ENCODE measurements at places on chromosomes 13 and 19. TPM values are rescaled to one million over a fixed set of nuclear protein-coding genes. Genes with fewer than 3 reads are reported as not detected.

The C13orf42 gene
- 0.09 TPM for total RNA-seq

The ZNF112 gene
- total RNA-seq: 8.9 TPM

The SLC7A9 gene
- 0.22 TPM for total RNA-seq

The RFX1 gene
- 1.8 TPM for total RNA-seq

The MBD3L2 gene
- not detected for total RNA-seq

The PODNL1 gene
- 0.09 TPM for total RNA-seq

The RDH8 gene
- total RNA-seq: not detected

DNA sequence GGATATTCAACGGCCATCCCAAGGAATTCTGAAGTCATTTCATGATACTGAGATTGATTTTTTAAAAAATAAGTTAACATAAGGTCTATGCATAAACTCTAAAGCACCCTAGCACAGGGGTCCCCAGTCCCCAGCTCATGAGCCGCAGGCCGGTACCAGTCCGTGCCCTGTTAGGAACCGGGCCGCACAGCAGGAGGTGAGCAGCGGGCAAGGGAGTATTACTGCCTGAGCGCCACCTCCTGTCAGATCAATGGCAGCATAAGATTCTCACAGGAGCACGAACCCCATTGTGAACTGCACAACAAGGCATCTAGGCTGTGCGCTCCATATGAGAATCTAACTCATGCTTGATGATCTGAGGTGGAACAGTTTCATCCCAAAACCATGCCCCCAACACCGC, 31.0 kb downstream of the RCBTB1 start:
- DNase-seq: no peak

- DNase-seq: no peak
Measured at GRCh38 chr13:102648046-102648445, 46.8 kb downstream of the METTL21C start.

DNA sequence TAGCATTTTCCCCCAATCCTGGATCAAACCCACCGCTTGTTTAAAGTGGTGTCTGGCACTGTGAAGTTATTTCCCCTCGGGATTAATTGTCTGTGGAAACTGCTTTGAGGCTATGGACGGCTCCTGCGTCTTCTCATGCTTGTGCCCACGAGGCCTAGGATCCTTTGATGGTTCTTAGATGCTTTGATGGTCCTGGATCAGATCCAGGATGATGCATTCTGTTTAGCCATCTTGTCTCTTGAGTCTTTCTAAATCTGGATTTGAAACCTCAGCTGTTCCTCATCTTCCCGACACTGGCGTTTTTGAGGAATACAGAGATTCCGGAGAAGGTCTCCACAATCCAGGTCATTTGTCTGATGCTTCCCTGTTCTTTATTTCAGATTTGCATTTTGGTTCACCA, 36.1 kb upstream of the USP29 start:
- no peak for DNase-seq

DNA sequence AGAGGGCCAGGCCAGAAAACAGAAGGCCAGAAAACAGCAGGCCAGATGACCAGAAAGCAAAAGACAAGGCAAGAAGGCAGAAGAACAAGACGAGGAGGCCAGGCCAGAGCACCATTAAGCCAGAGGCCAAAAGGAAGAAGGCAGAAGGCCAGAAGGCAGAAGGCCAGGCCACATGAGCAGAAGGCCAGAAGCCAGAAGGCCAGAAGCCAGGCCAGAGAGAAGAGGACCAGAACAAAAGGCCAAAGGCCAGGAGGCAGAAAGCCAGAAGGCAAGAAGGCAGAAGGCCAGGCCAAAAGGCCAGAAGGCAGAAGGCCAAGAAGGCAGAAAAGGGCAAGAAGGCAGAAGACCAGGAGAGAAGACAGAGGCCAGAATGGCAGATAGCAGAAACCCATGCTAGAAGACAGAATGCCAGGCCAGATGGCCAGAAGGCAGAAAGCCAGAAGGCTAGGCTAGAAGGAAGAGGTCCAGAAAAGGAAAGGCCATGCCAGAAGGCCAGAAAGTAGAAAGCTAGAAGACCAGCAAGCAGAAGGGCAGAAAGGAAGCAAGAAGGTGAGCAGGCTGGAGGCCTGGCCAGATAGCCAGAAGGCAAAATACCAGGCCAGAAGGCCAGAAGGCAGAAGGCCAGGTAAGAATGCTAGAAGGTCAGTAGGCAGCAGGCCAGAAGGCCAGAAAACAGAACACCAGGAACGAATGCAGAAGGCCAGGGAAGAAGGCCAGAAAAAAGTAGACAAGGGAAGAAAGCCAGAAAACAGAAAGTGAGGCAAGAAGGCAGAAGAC, 187.6 kb downstream of the TUBA3C start:
- DNase-seq: no peak

DNA sequence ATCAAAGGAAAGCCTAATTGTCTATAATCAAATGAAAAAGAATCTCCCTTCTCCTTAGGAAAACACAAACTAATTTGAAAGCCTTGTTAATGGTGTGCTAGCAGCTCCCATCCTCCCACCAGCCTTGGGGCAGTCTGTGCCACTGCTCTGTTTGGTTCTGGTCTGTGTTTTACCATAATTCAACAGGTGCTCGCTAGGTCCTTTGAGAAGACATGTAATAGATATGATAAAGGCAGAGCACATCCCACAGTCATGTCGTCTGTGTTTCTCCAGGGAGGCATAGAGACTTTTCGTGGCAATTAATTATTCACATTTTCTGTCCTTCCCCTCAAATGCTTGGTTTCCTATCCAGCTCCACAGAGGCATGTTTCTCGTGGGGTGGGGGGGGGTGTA, 23.8 kb downstream of the FAM124A start:
- no peak for DNase-seq

DNA sequence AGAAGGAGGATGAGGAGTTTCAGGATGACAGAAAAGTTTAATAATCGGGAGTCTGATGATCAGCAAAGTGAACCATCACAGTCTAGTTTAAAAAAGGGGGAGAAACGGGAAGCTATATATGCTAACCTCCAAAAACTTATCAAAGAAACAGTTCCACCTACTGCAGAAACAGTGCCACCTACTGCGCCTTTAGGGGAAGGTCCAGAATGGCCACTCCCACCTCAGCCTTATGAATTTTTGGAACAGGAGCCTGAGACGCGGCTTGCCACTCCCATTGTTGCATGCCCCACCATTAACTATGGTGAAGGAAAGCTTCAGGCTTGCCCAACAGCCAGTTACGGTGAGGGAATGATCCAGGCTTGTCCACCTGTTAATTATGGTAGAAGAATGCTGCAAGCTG, 929.0 kb downstream of the SLITRK6 start:
- no peak for DNase-seq

GRCh38 chr13:91079176-91079575, 268.3 kb upstream of the MIR17HG start:
- DNase-seq: no peak

DNA sequence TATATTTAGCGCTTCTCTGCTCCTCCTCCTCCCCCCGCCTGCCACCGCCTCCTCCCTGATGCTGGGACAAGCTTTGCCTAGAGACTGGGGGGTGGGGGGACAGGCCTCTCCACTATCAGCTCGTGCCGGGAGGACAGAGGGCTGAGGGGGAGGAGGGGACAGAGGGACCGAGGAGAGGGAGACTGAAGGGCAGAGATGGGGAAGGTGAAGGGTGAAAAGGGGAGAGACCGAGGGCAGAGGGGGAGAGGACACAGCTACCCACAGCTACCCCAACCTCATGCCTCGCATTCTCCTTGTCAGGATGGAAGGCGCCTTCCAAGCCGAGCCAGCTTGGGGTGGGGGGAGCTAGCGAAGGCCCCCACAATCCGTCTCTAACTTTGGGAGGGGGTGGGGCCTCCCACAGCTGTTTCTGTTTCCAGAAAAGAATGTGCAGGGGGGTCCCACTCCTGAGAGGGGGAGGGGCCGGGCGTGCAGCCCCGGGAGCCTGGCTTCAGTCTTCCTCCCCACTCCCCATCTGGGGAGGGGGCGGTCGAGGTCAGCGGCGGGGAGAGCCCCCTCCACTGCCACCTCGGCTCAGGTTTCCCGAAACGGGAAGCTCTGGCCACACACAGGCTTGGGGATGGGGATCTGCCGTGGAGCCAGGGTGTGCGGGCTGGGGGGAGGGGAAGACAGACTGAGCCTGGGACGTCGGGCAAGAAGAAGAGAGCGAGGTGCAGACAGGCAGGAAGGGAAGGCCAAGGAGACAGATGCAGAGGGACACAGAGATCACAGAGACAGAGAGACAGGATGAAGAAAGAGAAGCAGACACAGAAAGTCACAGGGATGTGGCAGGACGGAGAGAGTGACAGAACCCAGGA, 1.6 kb downstream of the DACT3 start:
- DNase-seq: peak; percentile 72

DNA sequence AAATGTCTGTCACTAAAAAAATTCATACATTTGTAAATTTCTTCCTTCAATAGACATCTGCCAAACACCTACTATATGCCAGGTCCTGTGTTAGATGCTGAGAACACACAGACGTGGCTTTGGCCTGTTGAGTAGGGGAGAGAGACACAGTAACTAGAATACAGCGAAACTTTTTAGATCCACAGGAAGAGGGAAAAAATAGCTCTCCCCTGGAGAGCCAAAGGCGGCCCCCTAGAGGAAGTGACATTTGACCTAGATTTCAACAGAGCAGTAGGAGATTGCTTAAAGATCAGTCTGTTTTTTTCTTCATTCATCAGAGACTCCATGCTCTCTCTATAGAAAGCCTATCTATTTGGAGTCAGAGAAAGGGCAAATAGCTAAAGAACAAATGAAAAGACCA, 11.3 kb downstream of the LCP1 start:
- DNase-seq: peak; percentile 52

GRCh38 chr13:51600703-51601102, 16.4 kb downstream of the WDFY2 start:
- no peak for DNase-seq

GRCh38 chr13:24133021-24133795, 27.3 kb upstream of the SPATA13 start:
- no peak for DNase-seq

- DNase-seq: no peak
Measured at GRCh38 chr13:111283991-111284390, 36.5 kb upstream of the TEX29 start.

GRCh38 chr13:64057372-64058020, 2641.8 kb upstream of the PCDH20 start:
- no peak for DNase-seq

DNA sequence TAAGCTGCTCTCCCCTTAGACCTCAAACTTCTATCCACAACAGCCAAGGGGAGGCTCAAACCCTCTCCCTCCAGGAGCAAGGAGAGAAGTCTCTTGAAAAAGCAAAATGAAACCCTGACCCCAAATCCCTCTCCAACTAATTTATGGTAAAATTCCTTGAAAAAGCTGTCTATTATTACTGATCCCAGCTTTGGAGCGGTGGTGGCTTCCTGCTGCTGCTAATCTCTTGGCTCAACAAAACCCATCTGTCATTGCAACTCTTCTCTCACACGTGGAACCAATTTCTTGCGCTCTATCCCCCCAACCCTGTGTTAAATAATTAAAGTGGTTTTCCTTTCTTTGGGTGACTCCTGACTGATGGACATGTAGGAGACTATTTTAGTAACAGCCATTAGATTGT, 64.1 kb upstream of the OXGR1 start:
- peak; percentile 18 for DNase-seq

DNA sequence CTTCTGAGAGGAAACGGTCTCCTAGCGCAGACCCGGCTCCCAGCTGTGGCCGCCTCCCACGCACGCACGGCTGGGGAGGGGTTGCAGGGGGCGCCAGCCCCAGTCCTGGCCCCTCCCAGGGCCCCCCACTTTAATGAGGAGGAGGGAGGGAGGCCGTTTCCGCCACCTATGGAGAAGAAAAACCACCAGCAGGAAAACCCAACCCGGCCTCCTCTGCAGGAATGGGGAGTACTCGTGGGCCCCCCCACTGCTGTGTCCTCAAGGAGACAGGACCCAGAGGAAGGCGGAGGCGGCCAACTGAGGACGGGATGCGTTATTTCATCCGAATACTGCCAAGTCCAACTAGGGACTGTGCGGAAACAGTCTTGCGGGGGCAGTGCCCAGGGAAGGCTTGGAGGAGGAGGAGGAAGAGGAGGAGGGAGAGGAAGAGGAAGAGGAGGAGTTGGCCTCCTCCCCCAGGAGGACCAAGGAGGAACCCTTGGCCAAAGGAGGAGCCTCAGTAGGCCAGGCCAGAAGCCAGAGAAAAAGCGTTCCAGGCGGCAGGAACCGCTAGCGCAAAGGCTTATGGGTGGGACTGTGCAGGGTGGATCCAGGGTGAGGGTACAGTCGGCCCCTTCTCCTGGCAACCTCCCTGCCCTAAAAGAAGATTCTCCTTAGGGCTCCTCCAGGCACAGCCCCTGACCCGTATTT, 3.9 kb upstream of the SSBP4 start:
- DNase-seq: peak; percentile 95

GRCh38 chr19:2627319-2627829, 75.1 kb downstream of the GNG7 start:
- peak; percentile 47 for DNase-seq

DNA sequence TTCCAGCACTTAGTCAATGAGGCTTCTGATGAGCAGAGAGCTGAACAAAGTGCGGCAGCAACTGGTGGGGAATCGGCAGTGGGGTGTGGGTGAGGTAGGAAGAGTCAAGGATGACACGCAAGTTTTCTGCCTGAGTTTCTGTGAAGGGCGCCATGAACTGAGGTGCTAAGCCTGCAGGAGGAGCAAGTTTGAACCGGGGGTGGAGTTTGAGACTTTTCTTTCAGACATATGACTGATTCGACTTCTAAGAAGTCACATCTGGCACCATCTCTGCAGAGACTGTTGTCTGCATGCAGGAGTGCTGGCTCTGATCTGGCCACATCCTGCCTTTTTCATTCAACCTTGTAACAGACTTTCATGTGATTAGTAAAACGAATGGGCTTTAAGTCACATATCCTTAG, 14.8 kb upstream of the GPI start:
- DNase-seq: no peak

Data from muscle of leg (tissue), 16 donors.